CD4-positive, alpha-beta T cell treated with Interleukin-12 subunit alpha and Interleukin-12 subunit beta, for 1 hour (primary cell): ENCODE measurements at places on chromosomes 3 and 15.

DNA sequence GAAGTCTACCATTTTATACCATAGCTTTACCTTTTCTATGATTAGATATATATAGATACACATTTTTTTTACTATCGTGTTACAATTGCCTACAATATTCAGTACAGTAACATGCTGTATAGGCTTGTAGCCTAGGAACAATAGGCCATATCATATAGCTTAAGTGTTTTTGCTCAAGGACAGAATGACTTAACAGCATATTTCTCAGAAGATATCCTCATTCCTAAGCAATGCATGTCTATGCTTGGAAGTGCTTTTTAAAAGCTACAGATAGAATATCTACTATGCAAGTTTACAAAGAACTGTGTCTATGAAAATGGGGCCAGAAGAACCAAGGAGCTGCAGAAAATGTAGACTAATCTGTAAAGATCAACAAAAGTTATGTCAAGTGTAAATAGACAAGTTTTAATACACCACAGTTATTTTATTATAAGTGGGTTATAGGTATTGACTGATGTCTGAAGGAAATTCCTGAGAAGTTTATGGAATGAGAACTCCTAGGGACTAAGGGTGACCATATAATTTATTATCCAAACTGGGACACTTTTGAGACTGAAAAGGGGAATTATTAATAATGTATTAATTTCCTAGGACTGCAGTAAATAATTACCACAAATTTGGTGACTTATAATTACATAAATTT is 138.7 kb upstream of the TGFBR2 start:
- no peak for DNase-seq

- DNase-seq: no peak
Observed at GRCh38 chr15:60535743-60536142, 56.8 kb upstream of the ICE2 start.

DNA sequence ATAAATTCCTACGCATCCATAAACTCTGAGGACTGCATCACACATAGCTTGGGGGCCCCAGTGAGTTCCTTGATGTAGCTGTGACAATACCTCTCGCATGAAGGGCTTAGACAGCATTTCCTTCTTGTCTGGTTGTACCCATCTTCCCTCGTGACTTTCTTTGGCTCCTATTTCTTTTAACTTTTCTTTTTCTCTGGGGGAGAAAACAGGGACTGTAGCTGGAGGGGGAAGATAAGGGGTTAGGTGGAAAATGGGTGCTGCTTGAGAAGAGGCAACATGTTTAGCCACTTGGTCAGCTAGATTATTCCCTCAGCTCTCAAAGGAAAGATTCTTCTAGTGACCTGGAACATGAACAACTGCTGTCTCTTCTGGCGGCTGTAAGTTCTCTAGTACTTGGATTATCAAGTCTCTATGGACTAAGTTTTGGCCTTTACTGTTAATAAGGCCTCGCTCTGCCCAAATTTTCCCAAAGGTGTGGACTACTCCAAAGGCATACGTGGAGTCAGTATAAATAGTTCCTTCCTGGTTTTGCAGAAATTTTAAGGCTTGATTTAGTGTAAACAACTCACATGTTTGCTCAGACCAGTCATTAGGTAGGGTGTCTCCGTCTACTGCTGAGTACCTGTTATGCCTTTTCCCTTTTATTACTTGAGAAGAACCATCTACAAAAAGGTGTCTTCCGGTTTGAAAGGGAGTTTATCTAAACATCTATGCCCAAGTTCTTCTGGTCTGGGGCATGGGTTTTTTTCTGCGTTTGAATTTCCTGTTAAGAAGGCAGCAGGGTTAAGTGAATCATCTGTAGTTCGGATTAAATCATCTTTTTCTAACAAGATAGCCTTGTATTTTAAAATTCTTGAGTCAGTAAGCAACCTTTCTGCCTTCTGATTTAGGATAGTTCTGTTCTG is 21.0 kb upstream of the ATG7 start:
- DNase-seq: peak; percentile 22

DNA sequence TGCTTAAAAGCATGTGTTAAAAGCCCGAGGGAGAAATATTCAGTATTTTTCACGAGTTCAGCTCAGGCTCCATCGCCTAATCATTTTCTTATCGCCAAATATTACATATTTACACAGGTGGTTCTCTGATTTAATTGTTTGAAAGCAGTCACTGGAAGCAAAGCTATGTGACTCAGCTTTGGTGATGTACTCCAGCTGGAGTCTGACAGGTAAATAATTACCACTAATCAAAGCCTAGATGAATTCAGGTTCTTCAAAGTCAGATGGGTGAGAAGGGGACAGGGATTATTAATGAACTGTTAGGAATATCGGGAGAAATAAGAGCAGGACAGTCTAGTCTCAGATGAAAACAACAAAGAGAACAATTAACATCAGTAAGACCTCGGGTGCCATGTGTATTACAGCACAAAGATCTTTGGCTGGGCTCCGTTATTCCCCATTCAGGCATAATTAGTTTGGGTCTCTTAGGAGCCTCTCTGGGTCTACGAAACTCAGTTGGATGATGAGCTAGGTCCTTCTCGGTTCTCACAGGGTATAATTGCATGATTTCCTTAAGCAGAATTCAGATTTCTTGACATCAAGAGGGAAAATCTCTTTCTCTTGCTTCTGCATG is 331.7 kb upstream of the ADAMTS9 start:
- DNase-seq: no peak

DNA sequence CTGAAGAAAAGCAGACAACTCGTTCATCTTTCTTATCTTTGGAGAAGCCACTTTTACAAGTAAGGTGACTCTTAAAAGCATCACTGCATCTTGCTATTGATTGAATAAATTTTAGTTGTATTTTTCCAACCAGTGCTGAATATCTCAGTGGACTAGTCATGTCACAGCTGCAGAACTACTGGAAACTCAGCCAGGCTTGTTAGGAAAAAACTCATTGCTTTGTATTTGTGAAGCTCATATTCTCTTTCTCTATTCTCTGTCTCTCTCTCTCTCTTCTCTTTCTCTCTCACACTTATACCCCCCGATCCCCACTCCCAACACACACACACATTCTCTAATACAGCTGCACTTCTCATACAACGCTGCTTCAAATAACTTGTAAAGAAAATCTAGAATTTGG is 104.3 kb downstream of the WDR76 start:
- DNase-seq: no peak

DNA sequence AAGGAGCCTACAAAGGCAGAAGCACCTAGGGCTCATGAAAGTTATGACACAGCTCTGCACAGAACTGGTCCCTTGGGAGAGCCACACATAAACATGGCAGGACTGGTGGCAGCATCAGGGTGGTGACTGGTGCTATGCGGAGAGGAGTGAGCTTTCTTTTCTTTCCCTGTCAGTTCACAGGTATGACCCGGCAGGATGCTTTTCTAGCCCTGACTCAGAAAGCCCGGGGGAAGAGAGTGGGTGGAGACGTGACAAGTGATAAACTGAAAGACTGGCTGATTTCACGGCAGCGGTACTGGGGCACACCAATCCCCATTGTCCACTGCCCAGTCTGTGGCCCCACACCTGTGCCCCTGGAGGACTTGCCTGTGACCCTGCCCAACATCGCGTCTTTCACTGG is 103.0 kb downstream of the LARS2 start:
- no peak for DNase-seq

DNA sequence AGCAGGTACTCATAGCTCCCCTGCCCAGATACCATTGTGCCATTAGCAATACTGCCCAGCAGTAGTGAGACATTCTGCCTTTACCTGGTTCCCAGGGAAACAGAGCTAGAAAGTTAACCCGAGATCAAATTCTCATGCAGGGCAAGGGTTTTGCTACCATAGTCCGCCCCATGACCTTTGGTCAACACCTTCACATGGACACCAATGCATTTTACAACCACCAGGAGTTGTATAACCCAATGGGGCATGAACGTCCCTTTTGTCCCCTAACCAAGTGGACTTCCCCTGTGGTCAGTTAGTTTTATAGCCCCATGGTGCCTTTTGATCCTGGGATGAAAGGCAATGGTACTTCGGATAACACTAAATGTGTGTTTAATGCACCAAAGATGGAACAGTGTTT is 151.7 kb upstream of the IQSEC1 start:
- no peak for DNase-seq

- no peak for DNase-seq
Observed at GRCh38 chr3:65893631-65894030, 145.1 kb downstream of the MAGI1 start.

DNA sequence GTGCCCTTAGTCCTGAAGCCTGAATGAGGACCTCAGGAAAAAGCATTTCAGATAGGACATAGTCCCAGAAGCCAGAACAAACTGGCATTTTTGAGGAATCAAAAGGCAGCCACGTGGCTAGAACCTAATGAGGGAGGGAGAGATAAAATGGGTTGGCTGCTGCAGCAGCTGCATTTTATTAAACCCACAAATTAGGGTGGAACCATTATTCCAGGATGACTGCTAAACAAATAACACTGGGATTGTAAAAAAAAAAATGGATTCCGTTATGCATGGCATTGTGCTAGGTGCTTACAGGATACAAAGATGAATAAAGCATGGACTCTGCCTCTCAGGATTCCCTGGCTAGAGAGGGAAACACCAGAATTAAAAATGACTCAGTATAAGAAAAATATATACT is 141.5 kb downstream of the SATB1 start:
- no peak for DNase-seq

- no peak for DNase-seq
Observed at GRCh38 chr15:53447053-53447574, 312.3 kb downstream of the WDR72 start.

GRCh38 chr3:65178703-65179102 is 490.9 kb upstream of the ADAMTS9 start:
- no peak for DNase-seq

- no peak for DNase-seq
Observed at GRCh38 chr3:109339197-109339596, 1.9 kb upstream of the DPPA4 start.

DNA sequence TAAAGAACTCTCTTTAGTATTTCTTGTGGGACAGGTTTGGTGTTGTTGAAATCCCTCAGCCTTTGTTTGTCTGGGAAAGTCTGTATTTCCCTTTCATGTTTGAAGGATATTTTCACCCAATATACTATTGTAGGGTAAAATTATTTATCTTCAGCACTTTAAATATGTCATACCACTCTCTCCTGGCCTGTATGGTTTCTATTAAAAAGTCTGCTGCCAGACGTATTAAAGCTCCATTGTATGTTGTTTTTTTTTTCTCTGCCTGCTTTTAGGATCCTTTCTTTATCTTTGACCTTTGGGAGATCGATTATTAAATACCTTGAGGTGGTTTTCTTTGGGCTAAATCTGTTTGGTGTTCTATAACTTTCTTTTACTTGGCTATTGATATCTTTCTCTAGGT is 119.0 kb upstream of the TBC1D5 start:
- DNase-seq: no peak

DNA sequence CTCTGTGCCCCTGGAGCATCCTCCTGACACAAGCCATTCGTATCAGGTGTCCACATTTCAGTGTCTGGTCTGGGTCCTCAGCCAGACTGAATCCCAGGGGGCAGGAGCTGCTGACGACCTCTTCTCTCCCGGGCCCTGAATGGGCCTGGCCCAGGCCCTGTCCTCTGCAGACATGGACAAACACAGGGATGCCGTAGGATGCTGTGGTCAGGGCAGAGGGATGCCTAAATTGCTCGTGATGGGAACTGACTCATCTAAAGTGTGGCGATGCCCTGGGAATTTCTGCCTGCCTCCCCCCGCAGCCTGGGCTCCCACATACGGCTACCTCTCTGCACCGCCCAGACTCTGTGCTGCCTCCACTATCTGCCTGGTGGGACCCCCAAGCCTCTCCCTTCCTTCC is 58.5 kb upstream of the CTSH start:
- DNase-seq: no peak

- no peak for DNase-seq
Observed at GRCh38 chr3:171371354-171371753, 88.9 kb downstream of the TNIK start.

DNA sequence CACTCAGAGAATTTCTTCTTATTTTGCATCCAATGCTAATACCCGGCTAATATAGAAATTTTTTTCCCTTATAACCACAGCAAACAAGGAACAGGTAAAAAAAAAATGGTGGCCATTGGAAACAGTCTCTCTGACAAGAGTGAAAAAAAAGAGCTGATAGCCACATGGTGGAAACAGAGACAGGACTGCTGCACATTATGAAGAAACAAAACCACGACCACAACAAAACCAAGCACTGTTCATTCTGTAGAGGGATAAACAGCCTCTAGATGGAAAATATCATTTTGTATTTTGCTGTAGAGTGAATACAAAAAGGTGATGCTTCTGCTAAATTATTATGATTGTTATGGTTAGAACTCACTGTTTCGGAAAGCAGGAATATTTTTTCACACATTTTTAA is 686.2 kb downstream of the NLGN1 start:
- DNase-seq: no peak

- DNase-seq: no peak
Observed at GRCh38 chr3:74664606-74665005, 50.1 kb upstream of the CNTN3 start.

GRCh38 chr3:14047841-14048240 is 76.8 kb downstream of the CHCHD4 start:
- no peak for DNase-seq

DNA sequence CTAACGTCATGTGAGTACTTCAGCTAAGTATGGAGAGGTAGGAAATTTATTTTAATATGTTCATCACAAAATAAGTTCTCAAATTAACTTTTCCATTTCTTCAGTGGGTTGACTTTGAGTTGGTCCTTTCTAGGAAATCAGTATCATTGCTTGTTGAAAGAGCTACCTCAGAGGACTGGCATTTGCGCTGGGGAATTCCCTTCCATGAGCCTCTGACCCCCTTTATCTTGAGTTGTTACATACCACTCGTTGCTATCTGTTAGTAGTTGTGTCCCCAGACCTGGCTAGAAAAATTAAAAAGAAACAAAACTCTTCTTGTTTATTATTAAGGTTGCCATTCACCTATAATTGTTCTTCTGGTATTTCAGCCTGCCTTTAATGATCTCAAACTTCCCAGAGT is 96.8 kb upstream of the ROBO2 start:
- no peak for DNase-seq

- peak; percentile 59 for DNase-seq
Observed at GRCh38 chr15:75455982-75456531, 4.6 kb upstream of the SIN3A start.

DNA sequence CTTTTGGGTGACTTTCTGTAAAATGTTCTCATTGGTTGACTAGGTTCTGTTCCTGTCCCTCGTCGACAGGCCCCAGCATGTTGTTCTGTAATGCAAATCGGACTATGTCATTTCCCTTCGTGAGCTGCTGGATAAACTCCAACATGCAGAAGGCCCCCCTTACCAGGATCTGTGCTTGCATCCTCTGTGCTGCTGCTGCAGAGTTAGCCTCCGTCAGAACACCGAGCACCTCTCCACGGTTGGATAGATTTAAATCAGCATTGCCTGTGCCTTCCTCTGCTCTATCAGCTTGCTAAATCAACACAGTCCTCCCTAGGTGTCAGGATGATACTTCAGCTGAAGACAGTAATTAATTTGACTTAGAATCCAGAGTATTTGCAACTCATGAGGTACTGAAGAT is 12.7 kb upstream of the MINDY4B start:
- DNase-seq: no peak

DNA sequence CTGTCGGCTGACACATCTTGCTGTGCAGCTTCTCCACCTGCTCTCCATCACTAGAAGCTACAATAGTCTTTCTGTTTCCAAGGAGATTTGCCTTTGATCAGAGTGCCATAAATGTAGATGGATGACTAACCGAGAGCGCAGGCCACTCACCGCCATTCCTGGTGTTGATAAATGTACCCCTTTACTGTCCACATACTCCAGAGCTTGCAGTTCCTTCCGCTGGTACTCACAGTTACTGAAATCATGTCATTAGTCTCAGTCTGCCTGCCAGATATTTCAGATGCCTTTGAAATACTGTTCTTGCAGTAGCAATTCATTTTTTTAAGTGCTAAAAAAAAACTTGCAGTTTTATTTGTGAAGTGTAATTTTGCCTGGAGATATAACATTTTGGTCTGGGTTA is 72.3 kb downstream of the BLM start:
- no peak for DNase-seq
